ENCODE measurements at places on chromosomes 1 and 21.

DNA sequence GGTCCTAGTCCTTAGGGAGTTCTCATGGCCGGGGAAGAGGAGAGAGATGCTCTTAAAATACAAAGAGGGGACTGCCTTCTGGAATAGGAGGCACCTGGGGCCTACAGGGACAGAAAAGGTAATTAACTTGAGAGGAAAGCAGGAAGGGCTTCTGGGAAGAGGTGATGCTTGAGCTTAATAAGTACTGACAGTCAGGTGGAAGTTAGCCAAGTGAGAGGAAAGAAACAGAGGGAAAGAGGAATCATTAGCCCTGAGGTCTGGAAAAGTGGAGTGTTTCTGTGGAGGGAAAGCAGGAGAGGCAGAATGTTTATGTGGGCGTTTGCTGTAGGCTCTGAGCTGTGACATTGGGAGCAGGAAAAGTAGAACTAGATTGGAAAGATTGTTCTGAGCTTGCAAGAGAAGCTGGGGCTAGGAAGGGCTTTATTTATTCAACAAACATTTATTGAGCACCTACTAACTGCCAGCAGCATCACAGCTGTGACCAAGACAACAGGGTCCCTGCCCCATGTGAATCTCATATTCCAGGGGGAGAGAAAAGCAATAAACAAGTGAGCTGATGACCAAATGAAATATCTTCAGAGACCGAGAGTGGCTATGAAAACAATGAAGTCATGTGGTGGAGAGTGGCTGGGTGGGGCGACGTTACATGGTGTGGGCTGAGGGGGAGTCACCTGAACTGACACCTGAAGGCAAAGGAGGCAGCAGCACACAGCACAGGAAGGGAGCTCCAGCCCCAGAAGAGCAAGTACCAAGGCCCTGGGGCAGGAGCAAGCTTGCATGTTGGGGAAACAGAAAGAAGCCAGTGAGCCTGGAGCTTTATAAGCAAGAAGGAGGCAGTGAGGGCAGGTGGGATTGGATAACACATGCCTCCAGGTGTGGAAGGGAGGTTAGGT, 4.4 kb upstream of the FNDC5 start:
- no peak for DNase-seq

DNA sequence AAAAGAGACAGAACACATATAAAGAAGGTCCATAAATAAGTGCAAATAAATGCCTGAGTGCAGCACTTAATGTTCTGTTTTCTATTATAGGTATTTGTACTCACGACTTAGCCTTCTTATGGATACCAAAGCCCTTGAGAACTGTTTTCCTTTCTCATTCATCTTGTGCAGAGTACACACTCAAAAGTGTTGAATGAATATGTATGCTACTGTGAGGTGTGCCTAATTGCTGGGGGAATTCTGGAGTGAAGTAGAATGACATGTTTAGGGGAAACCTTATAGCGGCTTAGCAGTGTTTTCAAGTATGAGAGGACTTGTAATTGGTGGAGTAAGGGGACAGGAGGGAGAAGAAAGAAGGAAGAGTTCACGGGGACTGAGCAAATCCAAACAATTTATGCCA, 157.6 kb downstream of the CACNA1E start:
- no peak for DNase-seq

GRCh38 chr1:62744611-62745577, 39.0 kb upstream of the ATG4C start:
- DNase-seq, result no peak

DNA sequence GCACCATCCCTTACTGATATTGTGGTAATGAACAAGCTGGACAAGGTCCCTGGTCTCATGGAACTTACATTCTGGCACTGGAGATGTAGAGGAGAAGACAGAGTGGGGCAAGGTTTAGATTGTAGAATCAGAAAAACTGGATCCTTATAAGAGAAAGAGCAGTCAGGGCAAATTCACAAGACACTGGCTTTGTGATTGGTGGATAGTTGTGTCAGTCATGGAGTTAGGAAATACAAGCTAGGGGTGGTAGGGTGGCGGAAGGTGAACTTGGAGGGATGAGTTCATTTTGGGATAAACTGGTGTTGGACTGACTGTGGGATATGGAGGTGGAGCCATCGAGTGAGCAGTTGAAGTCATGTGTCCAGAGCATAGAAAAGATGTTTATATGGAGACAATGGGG, 3.7 kb upstream of the TLR5 start:
- DNase-seq, result no peak

DNA sequence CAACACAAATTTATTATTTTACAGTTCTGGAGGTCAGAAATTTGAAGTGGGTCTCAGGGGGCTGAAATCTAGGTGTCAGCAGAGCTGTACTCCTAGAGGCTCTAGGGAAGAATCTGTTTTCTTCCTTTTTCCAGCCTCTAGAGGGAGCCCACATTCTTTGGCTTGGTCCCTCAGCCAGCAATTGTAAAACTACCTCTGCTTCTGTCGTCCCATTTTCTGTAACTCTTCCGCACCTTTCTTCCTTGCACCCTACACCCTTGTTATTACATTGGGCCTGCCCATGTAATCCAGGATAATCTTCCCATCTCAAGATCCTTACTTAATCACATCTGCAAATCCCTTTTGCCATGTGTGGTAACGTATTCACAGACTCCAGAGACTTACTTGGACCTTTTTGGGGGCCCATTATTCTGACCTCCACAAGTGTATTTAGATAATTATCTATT, 24.8 kb upstream of the THEM4 start:
- peak; percentile 10 for DNase-seq

DNA sequence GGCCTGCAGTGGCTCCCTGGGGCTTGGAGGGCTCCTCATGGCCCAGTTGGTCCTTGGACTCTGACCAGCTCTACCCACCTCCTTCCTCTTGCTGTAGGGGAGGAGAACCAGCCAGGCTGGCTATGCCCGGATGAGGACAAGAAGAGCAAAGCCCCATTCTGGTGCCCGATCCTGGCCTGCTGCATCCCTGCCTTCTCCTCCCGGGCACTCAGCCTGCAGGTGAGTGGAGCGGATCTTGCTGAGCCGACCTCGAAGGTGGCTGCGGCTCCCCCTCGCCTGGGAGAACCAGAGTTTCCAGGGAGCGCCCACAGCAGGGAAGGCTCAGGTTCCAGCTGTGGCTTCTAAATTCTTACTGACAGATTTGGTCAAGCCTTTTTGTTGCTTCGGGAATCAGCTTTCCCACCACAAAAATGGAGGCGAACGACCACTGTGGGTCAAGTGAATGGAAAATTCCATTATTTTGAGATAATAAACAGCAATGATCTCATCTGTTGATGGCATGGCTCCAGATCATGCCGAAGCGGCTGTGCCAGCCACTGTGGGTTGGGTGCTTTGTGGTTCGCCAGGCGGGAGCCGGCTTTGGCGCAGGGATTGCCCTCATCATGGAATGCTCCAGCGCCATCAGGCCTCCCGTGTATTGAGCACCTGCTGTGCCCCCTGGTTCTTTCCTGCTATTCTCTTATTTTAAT, 106.5 kb upstream of the ACTL8 start:
- DNase-seq, result no peak

DNA sequence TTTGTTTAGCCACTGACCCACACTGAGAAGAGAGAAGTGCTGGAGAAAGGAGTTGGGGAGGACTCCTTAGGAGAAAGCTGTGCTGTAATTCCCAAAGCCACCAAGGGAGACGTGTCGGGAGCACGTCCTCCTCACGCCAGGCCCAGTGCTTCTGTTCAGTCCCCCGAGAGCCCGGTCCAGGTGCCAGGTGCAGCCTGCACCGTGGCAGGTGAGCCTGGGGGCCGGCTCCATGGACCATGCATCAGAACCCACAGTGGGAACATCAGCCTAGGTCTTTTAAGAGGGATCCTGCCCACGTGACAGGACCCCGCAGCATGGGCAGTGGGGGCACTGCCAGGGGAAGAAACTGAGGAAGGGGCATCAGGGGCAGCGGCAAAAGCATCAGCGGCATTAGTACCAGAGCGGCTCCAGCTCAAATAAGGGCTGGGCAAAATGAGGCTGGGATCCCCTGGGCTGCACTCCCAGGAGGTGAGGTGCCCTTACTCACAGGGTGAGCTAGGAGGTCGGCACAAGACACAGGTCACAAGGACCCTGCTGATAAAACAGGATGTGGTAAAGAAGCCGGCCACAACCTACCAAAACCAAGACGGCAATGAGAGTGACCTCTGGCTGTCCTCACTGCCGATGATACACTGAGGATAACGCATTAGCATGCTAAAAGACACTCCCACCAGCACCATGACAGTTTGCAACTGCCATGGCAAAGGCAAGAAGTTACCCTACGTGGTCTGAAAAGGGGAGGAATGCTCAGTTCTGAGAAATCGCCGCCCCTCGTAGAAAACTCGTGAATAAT, 24.6 kb upstream of the PRDM15 start:
- DNase-seq, result no peak

- DNase-seq, result no peak
Observed at GRCh38 chr1:23424293-23425192, at the start of gene TCEA3. Gene TCEA3, minus strand, starts transcription at chr1:23424748. Its CDS starts 115 bp downstream, at chr1:23424633.

DNA sequence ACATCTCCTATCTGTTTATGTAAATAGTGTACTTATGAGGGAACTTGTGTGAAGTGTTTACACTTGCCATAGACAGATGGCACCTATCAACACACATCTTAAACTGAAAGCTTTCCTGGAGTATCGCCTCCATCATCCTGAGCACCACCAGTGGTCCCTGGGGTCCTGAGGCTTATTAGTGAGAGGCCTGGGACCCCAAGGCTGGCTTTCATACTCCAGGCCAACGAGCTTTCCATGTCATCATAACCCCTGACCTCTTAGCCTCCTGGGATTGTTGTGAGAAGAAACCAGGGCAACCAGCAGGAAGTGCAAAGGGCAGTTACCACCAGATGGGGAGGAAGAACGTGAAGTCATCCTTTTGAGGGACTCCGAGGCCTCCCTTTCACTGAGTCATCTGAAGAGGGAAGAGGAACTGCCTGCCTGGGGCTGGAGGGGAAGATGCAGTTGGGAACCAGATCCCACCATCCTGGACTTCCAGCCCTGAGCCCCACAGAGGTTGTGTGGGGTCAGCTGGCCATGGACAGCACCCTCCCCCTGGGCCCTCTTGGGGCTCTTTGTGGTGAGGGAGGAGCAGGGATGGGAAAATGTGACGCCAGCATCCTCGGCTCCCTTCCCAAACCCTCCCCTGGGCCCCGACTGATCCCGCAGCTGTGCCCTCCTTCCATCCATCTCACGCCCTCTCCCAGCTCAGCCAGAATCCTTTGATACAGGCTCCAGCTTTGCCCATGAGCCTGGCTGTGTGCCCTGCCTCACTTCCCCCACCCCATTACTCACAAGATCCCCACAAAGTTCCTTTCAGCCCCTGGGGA, 5.8 kb downstream of the INKA2 start:
- no peak for DNase-seq

DNA sequence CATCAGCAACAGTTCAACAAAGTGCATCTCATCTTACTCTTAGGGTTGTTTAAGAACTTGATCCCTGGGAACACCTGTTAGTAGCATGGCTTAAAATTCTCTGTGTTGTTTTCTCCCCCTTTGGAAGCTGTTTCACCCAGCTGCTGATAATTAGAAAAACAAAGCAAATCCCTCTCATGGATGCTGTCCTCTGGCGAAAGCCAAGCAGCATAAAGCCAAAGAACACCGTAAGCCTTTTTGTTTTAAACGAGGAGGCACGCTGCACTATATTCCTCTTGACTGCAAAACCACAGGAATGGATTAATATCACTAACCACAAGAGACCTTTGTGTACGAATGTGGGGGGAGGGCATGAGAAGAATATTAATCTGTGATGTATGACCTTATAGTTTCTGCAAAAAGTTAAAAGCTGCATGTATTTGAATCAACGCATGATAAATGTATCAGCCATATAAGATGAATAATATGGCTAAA, 923.2 kb downstream of the LTN1 start:
- no peak for DNase-seq

GRCh38 chr1:7915826-7916500, 24.7 kb downstream of the TNFRSF9 start:
- DNase-seq, result no peak

DNA sequence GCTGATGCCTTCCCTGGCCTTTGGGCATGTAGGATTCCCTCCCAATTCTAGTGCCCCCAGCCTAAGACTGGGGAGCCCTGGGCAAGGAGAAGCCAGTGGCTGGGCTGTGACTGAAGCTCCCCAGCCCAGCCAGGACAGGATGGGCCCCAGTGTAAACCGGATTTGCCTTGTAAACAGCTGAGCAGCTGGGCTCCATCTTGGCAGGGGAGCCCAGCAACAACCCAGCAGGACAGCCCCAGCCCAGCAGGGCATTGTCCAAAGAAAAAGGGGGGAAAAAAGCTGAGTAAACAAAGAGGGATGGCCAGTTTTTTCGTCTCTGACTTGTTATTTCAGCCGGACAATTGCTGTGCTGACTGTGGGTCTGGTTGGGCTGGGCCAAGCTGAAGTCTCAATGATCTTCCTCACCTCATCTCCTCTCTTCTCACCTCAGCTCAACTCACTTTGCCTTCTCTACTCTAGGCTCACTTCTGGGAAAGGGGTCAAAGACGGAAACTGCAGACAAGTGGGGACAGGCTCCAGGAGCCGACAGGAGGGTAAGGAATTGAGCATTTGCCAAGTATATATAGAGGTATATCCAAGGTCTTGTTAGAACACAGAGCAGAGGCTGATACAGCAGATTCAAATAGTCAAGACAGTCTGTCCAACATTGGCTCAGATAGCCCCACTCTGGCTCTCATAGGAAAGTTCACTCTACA, 97.7 kb downstream of the TMEM53 start:
- DNase-seq, result no peak

DNA sequence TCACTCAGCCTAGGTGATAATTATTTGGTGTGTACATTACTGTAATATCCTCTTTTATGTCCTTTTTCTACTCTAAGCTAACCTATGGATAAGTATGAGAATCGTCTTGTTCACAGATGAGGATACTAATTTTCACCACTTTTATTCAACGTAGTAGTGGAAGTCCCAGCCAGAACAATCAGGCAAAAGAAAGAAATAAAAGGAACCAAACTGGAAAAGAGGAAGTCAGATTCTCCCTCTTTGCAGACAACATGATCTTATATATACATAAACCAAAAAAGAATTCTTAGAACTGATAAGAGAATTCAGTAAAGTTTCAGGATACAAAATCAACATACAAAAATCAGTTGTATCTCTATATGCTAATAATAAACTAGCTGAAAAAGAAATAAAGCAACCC, 12.6 kb upstream of the RGL1 start:
- DNase-seq, result no peak

- DNase-seq, result no peak
Observed at GRCh38 chr1:90798883-90799282, 81.8 kb upstream of the BARHL2 start.

- no peak for DNase-seq
Observed at GRCh38 chr21:43275421-43276211, 106.8 kb downstream of the CRYAA start.

- peak; percentile 5 for DNase-seq
Observed at GRCh38 chr21:19853709-19854575, 1144.3 kb upstream of the NCAM2 start.

Measured in SK-N-MC (cell line).